ENCODE measurements at places on chromosomes 16 and 17.
A peak's percentile ranks its signal among the peaks of the same experiment; 100 is the strongest.

GRCh38 chr17:56392321-56392720 is 201.2 kb upstream of the NOG start:
- no peak for DNase-seq

GRCh38 chr17:17140590-17140980 is 65.5 kb downstream of the PLD6 start:
- no peak for DNase-seq

GRCh38 chr16:30875871-30876801 is 17.7 kb downstream of the BCL7C start:
- no peak for DNase-seq

- DNase-seq, result no peak
Measured at GRCh38 chr17:79943347-79944241, 92.1 kb downstream of the TBC1D16 start.

GRCh38 chr17:74992223-74992622 is 4.8 kb downstream of the CDR2L start:
- no peak for DNase-seq

- no peak for DNase-seq
Measured at GRCh38 chr17:79774561-79774975, 3.4 kb upstream of the CBX2 start.

DNA sequence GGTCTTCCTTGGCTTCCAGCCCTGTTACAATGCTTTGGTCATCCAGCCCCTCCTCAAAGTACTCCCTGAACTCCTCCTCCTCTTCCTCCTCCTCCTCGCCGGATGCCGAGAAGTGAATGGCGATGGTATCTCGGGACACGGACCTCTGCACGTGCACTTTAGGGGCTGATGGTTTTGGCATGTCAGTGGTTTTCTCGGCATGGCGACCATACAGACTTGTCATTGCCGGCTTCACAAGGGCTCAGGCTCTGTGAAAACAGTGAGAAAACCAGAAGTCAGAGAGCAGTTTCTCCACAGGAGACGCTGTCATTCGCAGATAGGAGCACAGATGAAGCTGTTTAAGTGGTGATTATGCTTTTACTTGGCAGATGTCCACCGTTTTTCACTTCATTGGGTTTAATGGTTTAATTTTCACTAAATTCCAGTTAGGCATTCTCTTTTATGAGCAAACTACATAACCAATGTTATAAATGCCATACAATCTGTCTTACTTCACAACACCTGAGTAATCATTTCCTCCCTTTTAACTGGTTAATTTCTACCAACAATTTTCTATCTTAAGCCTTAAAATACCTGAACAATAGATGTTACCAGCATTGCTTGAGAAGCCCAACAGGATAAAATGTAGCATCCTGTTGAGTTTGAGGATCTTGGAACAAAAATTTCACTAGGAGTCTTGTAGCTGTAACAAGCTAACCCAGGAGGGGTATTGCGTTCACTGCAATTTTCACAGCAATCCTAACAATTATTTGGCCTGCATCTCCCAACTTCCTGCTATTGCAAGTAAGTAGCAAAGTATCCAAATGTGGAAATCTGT is 48.9 kb downstream of the TEX2 start:
- DNase-seq, result no peak

- DNase-seq, result peak; percentile 40
Measured at GRCh38 chr16:57091975-57092785, at the start of gene CPNE2. Gene CPNE2 (plus strand): TSS chr16:57092583. CDS start chr16:57110743, 18,160 bp downstream.

GRCh38 chr17:55395803-55396505 is 25.7 kb downstream of the MMD start:
- DNase-seq, result no peak

DNA sequence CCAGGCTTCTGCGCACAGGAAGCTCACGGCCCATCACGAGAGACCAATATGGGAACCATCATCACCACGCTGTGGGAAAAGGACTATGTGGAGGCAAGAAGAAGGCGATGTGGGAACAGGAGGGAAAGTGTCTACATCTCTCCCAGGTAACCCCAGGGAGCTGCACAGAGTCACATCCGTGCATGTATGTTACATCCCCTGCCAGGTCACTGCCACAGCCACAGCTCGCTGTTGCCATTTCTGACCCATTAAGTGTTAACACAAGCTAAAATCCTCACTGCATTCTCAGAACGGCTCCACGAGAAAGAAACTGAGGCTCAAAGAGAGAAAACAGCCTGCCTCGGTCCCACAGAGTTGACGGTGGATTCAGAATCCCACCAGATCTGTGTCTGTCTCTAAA is 319.1 kb downstream of the FOXL1 start:
- DNase-seq, result no peak

GRCh38 chr16:78505036-78505435 is 405.6 kb downstream of the WWOX start:
- no peak for DNase-seq

DNA sequence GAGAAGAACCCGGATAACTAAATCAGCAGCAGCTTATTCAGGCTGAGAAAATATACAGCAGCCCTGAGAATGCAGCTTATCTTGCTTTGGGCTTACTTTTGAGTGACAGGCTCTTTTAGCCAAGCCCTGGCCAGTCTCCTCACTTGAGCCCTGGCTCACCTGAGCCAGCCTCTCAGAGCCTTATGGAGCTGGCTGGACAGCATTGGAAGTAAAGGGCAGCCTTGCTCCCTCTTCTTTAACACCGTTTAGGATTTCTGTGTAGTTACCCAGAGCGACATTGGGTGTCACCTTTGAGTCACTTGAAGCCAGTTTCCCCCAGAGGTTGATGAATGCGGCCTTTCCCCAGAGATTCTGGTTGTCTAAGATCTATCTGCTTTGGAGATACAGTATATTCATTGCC is 7.7 kb upstream of the NPIPB2 start:
- no peak for DNase-seq

DNA sequence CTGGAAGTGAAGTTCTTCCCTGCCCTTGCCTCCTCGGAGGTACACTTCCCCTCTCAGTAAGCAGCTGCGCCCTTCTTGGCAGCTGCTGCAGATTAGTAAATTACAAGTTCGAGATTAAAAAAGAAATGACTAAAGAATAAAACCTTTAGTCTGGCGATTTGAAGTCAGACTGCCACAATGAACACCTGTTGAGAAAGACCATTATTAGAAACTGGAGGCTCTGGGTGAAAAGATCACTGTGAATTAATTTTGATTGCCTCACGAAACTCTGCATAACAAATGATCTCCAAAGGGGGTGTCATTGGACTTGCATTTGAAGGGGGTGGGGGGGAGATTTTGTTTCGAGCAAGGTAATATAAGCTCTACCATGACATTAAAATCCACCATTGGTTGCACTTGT is 39.3 kb downstream of the SALL1 start:
- no peak for DNase-seq

DNA sequence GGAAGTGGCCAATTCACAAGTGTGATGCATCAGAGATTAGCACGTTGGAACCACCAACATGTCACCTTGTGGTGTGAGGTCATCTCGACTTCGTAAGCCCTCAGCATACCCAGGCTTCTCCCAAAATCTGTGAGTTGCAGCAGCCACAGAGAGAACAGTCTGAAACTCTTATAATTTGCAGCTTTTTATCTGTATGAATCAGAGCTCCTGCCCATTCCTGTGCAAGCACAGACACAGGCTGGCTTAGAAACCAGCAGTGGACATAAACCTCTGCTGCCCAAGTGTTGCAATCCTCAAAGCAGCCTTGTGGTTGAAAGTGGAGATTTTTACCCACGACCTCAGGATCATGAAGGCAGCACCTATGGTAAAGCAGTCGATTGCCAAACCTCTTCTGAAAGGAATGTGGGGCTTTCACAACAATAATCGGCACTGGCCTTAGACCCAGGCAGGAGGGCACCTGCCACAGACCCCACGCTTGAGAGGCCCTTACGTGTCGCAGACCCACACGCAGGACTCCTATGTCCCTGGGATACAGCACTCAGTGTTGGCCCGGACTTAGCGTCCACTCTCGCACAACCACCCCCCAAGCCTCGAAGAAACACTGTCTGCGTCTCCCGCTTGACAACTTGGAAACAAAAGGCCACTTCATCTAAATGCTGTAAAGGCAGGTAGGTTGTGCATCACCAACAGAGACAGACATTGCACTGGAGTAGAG is 24.5 kb upstream of the OSGIN1 start:
- DNase-seq, result no peak

DNA sequence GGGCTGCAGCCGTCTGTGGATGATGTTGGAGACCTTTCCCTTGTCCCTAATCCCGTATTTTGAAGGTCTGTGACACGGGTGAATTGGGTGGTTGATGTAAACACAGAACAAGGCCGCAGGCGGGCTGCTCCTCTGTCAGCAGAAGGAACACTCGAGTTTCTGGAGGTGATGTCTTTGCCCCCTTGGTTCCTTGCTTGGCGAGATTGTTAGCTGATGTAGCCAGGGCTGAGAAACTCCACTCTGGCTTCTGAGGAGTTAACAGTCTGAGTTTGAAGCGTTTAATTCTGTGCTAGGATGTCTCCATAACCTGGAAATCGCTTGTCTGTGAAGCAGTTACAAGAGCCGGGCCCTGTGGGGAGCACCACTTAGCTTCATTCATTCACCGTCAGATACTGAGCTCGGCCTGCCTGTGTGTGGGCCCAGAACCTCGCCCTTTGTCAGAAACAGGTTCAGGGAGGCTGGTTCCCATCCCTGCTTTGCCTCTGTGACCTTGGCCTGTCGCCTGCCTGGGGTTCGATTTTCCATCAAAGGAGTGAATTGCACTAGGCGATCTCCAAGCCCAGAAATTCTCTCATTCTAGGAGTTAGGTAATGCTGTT is 1.3 kb downstream of the MAPK8IP3 start:
- DNase-seq, result no peak

DNA sequence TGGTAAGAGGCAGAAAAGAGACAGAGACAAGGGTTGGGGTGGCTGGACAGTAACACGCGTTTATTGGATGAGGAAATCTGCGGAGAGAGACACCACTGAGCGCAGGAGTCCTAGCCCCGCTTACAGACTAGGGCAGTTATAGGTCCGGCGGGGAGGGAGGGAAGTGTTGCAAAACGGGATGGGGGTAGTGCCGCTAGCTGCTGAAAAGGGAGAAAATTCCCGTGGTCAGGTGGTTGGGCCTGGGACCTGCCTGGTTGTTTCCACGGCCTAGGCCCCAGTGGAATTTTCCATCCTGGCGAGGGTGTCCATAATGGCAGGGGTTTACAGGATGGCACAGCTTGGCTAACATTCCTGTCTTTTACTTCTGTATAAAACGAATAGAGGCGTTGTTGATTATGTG is 5.5 kb upstream of the CPHXL2 start:
- DNase-seq, result no peak

DNA sequence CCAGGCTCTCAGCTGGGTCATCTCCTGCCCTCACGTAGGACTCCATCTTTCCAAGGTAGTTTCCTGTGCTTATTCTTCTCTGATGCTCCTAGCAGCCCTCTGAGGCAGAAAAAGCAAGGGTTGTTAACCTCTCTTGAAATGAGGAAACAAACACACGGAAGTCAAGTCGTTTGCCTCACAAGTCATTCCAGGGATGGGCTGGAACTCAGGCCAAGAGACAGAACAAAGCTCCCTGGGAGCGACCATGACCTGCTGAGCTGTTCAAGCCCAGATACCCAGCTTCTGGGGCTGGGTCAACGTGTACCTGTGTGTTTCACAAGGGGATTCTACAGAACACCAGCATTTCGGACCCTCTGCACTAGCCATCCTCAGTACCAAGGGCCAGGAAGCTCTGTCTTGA is 28.1 kb downstream of the SRL start:
- no peak for DNase-seq

DNA sequence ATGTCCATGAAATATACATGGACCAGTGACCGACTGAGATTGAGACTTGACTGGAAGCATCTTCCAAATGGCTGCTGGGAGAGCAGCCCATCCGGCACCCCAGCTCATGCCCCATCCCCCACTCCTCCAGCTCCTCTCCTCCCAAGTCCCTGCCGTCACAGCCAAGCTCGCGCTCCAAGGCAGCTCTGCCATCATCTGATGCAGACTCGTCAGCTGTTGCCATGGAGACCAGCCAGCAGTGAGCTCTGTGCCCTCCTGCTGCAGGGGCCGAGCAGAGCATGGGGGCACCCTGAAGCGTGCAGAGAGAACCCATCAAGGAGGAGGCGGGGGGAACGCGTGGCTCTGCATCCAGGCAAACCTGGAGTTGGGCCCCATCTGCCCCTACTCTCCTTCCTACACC is 74.5 kb upstream of the TNRC6C start:
- DNase-seq, result no peak

DNA sequence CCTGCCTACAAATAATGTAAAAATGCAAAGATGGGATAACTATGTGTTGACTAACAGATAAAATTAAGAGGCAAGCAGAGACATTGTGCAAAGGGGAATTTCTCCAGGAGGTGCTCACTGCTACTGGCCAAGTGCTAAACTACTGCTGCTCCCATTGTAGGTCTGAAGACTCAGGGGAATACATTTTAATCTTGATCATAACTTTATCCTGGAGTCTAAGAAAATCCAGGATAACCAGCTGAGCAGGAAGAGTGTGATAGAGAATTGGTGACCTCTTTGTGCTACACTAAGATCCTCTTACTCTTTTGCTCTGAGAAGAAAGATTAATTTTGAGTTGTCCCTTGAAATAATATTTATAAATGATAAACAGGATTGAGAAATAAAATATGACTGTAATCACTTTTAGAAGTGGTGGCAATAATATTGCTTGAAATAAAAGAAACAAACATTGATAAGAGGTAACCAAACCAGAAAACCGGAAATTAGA is 5.9 kb downstream of the RNF43 start:
- no peak for DNase-seq

DNA sequence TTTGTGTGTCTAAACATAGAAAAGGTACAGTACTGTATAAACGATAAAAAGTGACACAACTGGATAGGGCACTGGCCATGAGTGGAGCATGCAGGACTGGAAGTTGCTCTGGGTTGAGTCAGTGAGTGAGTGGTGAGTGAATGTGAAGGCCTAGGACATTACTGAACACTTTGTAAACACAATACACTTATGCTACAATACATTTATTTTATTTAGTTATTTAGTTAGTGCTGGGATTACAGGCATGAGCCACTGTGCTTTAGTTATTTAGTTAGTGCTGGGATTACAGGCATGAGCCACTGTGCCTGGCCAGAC is 4.6 kb downstream of the CFAP20 start:
- no peak for DNase-seq

Measured in CD4-positive, alpha-beta T cell (primary cell).